ENCODE measurements at places on chromosomes 3 and 15. TPM values are rescaled to one million over a fixed set of nuclear protein-coding genes. Genes with fewer than 3 reads are reported as not detected.
A peak's percentile ranks its signal among the peaks of the same experiment; 100 is the strongest.

GRCh38 chr3:64056606-64057180 lies 33.4 kb upstream of the PSMD6 start:
- DNase-seq, result no peak

Gene NRROS
- total RNA-seq, result not detected

Gene A4GNT
- not detected for total RNA-seq

Gene MGA
- total RNA-seq, result 23.4 TPM

Gene MKRN2
- total RNA-seq, result 27.0 TPM

Gene CYP8B1
- not detected for total RNA-seq

DNA sequence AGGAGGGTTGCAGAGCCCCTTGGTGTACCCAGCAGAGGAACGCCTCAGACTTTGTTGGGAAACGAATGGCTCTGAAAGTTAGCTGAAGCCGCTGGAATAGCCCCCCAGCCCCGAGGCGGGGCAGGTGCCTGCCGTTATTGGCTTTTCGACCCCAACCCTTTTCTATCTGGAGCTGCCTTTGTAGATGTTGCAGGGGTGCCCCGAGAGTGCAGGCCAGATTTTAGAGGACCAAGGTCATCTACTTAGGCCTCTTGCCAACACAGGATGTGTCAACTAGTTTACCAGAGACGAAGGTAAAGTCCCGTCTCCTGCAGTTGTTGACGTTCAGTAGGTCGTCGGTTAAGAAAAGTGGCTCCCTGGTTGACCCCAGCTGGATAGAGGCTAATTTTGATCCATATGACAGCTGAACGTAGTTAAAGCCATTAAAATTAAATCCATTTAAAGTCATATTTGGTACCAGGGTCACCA lies 579 bp upstream of the UBE3A start:
- peak; percentile 18 for DNase-seq

GRCh38 chr15:39918688-39919385 lies 1.2 kb downstream of the GPR176 start:
- no peak for DNase-seq

- no peak for DNase-seq
Observed at GRCh38 chr3:65828706-65829105, 210.0 kb downstream of the MAGI1 start.

GRCh38 chr3:159928071-159928491 lies 60.6 kb upstream of the IL12A start:
- no peak for DNase-seq

GRCh38 chr3:187130346-187131066 lies 8.8 kb downstream of the RPL39L start:
- DNase-seq, result no peak

DNA sequence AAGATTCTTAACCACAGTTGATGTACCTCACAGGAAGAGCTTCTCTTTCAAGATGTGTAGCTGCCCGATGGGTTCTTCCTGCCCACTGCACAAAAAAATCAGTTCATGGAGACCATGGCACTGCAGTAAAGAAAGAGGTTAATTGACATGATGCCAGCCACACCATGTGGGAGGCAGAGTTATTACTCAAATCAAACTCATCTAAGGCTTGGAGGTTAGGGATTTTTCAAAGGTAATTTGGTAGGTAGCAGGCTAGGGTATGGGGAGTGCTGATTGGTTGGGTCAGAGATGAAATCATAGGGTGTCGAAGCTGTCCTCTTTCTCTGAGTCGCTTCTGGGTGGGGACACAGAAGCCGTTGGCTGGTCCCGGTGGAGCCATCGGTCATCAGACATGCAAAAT lies 57.4 kb upstream of the BDH1 start:
- no peak for DNase-seq

DNA sequence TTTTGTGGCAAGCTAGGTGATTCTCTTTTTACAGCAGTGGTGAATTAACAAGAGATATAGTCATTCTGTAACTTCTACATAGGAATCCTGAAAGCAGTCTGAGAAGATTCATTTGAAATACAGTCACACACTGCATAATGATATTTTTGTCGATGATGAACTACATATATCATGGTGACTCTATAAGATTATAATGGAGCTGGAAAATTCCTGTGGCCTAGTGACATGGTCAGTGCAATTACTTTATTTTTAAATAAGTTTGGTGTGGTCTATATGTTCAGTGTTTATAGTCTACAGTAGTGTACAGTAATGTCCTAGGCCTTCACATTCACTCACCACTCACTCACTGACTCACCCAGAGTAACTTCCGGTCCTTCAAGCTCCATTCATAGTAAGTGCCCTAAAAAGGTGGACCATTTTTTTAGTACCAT lies 511.4 kb upstream of the MCTP2 start:
- no peak for DNase-seq

DNA sequence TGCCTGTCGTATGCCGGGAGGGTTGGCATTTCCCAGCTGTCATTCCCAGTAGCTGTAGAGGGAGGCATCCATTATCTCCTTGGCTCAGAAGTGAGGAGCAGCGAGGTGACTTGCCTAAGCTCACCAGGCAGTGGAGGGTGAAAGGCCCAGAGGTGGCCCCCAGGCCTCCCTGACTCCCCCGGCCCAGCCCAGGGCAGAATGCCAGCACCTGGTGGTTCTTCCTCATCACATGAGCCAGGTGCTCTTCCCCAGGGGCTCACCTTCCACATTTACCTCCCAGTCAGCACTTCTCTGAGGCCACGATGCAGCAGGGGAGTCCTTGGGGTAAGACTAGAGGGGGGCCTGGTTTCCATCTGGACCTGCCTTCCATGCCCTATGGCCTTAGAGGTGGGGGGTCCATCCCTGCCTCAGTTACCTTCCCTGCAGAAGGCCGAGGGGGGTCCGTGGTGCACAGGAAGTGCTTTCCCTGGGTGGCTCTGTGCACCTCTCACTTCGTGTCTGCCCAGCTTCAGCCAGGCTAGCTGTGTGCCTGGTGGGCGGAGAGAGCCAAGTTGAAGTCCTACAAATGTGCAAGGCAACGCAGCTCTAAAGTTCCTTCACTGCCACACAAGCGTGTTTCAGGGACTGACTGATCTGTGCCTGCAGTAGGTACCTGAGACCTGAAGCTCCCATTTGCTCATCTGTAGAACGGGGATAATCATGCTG lies 70.3 kb upstream of the PLXNA1 start:
- DNase-seq, result no peak

- no peak for DNase-seq
Observed at GRCh38 chr3:180932819-180933218, 20.3 kb downstream of the FXR1 start.

Gene HTR3E
- total RNA-seq, result not detected

DNA sequence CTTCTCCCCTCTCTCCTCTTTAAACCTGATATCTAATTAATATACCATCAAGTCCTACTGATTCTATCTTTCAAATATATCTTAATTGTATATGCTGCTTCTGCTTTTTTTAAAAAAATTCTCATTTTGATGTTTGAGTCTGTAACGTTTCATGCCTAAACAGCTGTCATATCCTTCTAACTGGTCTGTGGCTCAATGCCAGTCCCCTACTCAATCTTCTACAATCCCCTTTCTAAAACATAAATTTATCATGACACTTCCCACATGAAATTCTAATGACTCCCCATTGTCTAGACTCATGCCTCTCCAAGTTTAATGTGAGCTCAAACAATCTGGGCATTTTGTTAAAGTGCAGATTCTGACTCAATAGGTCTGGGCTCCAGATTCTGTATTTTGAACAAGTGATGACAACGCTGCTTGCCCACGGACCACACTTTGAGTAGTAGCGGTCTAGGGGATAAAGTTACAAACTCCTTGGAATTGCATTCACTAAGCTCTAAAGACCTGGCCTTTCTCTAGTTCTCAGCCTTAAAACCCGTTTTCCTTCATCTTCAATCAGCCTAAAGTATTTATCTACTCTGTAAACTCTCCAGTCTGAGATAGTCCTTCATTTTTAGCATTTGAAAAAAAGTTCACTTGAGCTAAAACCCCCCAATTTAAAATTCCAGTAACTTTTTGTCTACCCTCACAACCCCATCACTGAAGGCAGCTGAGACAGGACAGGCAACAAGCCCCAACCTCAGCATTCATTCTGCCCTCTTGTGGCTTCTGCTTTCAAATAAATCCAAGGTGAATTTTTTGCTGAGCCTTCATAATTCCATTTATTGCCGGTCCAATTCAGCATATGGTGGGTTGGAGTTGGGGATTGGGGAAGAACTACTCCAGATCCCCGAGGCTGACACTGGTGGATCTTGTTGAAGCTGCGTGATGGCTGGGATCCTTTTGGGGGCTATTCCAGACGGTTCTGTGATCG lies 88.1 kb upstream of the THRB start:
- DNase-seq, result peak; percentile 3

Gene RETNLB
- not detected for total RNA-seq

Gene ADAMTS17
- total RNA-seq, result 0.15 TPM

- DNase-seq, result no peak
Observed at GRCh38 chr3:195058336-195059005, 212.5 kb downstream of the XXYLT1 start.

Gene LRRC15
- total RNA-seq, result not detected

DNA sequence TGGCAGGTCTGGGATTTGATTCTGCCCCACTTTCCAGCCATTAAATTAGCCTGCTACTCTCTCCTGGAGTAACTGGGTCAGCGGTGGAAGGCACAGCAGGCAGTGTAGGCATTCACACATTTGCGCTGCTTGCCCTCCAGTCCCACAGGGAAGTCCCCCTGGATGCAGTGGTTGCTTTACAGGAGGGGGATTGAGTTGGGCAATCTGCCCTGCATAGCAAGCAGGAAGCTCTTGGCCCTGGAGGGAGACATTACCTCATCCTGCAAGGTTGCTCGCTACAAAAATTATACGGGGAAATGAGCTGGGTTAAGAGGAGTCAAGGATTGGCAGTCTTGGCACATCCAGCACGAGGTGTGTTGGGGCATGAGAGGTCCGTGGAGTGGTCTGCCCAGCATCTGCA lies 14.8 kb downstream of the MCM2 start:
- no peak for DNase-seq

Gene ZNF35
- total RNA-seq, result 11.5 TPM

Gene MED12L
- 0.35 TPM for total RNA-seq

DNA sequence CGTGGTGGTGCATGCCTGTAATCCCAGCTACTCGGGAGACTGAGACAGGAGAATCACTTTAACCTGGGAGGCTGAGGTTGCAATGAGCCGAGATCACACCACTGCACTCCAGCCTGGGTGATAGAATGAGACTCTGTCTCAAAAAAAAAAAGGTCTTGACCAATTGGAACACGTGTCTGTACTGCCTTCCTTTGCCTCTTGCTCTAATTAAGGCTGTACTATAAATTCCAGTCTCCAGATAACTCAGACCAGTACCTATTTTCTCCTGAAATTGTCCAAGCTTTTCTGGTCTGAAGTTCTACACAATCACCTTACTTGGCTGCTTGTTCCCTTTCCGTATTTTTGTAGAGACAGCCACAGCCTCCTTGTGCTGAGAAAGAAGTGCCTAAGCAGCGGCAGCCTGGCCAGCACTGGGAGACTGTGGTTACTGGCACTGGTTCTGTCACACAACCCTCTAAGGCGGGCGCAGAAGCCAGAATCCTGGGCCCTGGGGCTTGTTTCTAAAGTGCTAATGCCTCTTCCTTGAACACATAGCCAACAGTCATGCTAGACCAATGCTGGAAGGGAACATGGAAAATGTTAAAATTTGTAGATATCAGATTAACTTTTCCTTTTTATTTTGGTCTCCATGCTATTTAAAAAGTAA lies 6.2 kb upstream of the CEP70 start:
- no peak for DNase-seq

GRCh38 chr3:197555281-197556261 lies at the start of gene BDH1:
Gene BDH1 (minus strand): TSS chr3:197555968. CDS start chr3:197546443, 9,525 bp downstream.
- no peak for DNase-seq

- no peak for DNase-seq
Observed at GRCh38 chr15:100836501-100836900, 43.1 kb upstream of the ALDH1A3 start.

- no peak for DNase-seq
Observed at GRCh38 chr3:24235121-24235520, 259.5 kb downstream of the THRB start.

DNA sequence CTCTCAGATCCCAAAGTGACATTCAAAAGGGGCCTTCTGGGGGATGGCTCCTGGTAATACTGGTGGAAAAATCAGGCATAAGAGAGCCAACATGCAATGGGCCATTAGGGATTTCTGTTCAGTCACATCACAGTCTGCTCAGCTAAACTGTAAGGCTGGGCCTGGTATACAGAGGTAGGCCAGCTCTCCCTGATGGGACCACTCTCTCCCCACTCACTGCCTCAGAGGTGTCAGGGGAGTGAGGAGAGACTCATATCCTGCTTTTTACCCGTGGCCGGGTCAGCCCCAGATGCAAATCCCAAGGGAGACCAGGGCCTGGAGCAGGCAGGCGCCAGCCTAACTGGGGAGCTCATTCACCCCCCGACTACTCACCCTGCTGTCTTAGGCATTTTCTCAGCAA lies 48.1 kb upstream of the TPM1 start:
- DNase-seq, result no peak

Gene P2RY1
- total RNA-seq, result 2.2 TPM

DNA sequence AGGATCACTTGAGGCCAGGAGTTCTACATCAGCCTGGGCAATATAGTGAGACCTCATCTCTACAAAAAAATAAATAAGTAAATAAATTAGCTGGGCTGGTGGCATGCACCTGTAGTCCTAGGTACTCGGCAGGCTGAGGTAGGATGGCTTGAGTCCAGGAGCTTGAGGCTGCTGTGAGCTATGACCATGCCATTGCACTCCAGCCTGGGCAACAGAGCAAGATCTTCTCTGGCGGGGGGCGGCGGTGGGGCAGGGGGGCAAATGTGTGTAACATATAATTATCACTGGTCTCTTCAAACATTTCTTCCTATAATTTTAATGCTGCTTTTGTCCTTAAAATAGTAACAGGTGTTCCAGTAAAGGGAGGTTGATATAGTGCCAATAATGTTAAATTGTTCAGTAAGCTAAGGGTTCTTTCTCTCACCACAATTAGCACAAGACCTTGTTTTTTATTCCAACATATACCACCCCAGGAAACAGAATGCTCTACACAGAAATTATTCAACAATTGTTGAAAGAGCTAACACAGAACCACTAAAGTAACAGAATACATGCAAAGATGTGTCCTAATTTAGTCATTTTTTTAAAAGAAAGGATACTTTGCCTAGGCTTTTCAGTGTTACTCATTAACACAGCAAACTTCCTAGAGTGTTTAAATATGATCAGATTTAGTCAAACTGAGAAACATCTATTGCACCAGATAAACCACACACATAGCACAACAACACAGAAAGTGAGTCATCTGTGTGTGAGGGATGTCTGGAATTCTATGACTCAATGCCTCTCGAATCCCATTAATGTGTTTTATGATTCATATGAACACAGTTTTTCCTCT lies 29.1 kb downstream of the ANKRD28 start:
- peak; percentile 75 for DNase-seq

DNA sequence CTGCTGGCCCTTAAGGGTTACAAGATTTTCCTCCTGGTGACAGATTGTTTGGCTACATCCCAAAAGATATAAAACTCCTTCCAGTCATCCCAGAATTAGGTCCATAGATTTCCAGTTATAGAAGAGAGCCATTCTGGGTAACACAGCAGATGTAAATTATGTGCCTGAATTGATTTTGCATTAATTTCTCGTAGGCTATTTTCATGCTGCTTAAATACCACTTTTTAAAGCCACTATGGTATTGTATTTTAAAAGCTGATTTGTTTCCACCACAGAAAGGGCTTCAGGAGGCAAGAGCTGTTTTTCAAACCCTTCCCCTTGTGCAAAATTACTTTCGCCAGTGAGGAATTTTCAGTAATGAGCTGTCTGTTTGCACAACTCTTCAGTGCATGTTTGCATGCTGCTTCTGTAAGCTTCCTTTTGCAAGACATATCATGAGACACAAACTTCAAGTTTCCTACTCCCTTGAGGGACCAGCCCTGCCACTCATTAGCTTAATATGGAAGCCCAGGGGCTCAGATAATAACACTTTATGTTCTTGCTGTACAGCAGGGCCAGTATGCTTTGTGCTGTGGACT lies 105.4 kb upstream of the TNIK start:
- no peak for DNase-seq

- DNase-seq, result no peak
Observed at GRCh38 chr3:12489832-12490231, 5.6 kb downstream of the TSEN2 start.

Gene SPSB4
- total RNA-seq, result 0.32 TPM
